T follicular helper cell (primary cell): ENCODE measurements at places on chromosomes 6 and 20.

DNA sequence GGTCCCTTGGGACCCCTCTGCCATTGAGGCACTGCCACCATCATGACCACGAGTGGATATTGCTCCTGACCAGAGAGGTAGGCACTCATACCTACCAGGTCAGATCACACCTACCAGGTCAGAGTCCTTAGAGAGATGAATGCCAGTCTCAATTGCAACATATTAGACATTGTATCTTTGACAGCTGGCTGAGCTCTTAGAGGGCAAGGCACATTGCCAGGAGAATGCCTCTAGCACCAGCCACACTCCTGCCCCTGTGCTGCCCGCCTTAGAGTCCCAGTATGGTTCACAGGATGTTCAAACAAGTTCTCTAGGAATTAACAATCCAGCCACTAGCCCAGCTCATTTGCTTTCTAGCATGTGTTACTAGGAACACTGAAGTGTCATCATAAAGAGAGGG is 65.9 kb downstream of the TMEM244 start:
- DNase-seq, result no peak

GRCh38 chr6:44001318-44002066 is 125.8 kb downstream of the MRPL14 start:
- DNase-seq, result no peak

DNA sequence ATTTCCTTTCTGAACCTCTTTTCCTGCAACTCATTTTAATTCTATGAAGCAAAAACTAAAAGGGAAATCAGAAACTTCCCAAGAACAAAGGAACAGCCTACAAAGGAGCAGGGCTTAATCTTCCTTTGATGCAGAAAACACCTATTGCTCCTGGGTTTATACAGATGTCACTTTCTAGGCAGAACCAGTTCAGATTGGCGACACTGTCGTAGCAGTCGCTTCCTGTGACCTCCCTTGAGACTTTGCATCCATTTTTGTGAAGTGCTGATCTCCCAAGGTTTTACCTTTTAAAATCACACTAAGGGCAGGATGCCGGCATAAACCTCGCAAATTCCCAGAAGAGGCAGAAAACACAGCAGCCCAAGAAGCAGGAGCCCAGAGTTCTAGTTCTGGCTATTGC is 40.1 kb downstream of the JAG1 start:
- DNase-seq, result no peak

GRCh38 chr6:13480631-13481501 is 6.5 kb downstream of the GFOD1 start:
- DNase-seq, result no peak

- no peak for DNase-seq
Measured at GRCh38 chr6:61989616-61990015, 296.4 kb downstream of the KHDRBS2 start.

DNA sequence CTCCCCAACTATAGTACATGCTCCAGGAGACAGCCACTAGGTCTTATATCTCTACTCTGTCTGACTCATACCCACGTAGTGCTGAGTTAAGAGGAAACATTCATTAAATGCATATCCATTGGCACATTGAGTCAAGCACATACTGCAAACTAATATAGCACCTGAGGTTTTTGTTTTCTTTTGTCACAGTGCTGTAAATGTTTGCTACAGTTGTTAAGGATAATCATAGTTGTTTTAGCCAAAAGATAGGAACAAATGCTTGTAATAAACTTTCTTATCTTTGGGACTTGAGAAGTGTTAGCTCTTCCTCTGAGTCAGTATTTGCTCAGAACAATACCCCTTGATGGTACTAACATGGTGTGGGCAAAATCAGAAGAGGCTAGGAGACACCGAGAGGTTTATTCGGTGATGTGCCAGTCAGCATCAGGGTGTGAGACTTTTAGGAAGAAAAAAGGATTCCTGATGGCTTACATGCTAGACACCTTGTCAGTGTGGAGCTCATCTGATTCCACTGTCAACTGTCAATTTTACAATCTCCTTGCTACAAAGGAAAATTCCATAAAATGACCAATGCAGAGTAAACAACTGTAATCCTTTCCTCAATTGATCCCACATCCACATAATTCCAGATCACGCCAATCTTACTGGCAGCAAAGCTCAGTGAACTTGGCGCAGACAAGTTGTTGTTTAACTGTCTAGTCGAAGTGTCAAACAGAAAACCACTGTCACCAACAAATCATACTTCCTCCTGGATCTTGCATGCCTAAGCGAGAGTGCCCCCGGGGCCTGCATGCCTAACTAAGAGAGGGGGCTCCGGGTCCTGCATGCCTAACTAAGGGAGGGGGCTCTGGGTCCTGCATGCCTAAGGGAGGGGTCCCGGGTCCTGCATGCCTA is 36.1 kb downstream of the ELOVL2 start:
- no peak for DNase-seq

DNA sequence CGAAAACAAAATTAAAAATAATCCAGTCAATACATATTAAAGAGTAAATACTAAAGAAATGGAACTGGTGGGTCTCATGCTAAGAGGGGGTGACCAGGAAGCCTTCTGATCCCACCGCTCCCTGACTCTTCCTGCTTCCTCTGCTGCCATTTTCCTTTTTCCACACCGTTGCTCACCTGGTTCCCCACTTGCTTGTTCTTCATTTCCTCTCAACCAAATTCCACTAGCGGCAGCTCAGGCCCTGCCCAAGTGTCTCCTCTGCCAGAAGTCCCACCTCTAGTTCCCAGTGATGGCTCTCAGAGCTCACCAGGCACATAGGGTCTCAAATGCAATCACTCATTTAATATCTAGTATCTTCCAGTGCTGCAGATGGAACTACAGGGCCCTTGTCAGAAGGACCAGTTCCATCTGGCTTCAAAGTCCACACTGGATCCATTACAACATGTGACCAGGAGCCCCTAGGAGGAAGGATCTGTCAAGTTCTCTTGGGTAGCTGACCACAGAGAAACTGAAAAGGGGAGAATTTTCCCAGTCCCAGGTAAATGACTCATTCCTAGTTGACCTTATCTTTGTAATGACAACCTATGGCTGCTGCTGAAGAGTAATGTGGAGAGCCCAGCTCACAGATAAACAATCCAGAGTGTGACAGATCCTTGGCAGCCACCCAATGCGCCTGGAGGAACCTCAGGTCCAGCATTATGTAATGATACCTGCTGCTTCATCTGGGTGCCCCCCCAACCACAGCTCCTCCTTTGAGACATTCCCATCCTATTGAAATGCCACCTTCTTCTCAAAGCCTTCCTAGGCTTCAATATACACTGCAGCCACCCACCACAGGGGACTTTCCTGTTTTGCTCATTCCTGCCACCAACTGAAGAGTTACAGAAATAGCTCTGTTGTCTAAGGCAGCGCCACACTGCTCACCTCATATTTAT is 38.2 kb downstream of the ELMO2 start:
- no peak for DNase-seq

- no peak for DNase-seq
Measured at GRCh38 chr6:1519597-1519996, 90.1 kb upstream of the FOXC1 start.

- DNase-seq, result no peak
Measured at GRCh38 chr6:79305020-79305419, 70.5 kb upstream of the HMGN3 start.

DNA sequence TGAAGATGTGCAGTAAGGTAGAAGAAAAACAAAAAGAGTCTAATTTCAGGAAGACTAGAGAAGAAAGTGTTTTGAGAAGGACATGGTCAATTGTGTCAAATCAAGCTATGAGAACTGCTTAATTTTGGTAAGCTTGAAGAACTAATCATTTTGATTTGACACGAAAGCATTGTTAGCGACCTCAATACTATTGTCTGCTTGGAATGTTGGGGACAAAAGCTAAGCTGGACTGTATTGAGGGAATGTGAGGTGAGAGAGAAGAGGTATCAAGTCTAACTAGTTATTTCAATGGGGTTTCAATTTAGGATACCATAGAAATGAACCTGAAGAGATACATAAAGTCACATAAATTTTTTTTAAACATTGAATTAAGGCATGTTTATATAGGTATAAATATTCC is 309.8 kb downstream of the GRIK2 start:
- DNase-seq, result no peak

GRCh38 chr20:52777171-52777570 is 195.0 kb upstream of the TSHZ2 start:
- DNase-seq, result no peak

DNA sequence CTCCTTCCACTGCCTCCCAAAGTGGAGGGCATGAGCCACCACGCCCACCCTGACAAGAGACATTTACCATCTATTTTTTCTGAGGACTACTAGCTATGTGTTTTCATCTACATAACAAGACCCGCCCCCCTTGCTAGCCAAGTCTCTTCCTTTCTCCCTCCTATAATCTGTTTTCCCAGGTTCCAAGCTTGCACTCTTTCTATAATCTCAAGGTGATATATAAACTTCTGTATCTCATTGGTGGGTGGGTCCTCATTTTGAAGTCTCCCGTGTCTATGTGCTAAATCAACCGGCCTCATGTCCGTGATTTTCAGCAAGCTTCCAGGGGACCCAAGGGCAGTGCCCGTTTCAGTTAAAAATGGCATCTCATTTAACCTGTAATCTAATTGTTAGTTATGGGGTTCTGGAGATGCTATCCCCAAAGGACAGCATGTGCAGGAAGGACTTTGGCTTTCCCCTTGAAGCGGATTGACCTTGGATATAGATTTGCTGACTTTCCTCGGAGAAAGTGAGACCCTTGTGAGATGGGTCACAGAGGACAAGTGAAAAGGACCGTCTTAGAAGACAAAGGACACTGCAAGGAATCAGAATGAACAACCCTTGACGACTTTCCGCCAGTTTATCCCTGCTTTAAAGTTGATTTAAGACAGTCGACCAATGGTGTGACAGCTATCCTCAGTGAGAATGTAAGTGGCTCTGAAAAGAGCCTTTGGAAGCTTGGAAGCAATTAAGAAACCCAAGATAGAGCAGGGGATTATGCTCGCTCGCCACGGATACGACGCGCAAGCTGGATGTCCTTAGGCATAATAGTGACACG is 22.4 kb downstream of the OR2B2 start:
- no peak for DNase-seq

- DNase-seq, result no peak
Measured at GRCh38 chr20:25000268-25000801, 7.8 kb upstream of the APMAP start.

DNA sequence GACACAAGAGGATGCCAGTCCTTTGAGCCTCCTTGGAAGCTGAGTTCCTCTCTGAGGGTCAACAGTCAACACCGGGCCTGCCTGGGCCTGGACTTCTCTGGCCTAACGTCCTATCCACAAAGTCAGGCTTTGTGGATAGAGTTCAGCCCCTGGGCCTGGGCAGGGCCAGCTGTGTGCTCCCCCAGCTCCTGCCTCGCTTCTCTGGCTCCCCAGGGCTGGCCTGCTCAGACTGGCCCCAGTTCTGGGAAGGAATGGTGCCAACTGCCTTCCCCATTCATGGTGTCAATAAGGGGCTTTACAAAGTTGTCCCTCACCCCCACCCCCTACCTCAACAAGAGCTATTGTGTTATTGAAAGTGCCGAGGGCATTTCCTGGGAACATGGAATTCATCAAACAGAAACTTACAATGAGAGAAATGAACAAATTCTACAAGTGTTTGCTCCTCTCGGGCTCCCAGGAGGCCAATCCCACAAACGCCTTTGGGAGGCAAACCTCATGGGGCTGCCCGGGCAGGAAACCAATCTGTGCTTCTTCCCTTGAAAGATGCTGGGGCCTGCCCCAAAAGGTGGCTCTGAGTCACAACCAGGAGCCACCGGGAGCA is 26.5 kb upstream of the PPP1R14C start:
- no peak for DNase-seq
